ENCODE measurements at places on chromosomes 2 and 18. TPM values are rescaled to one million over a fixed set of nuclear protein-coding genes. Genes with fewer than 3 reads are reported as not detected.

Gene BMP10
- total RNA-seq: not detected

Gene FAP
- 11.5 TPM for total RNA-seq

Gene CHN1
- 5.8 TPM for total RNA-seq

Gene C1GALT1C1L
- total RNA-seq: 1.4 TPM

Gene DPP4
- total RNA-seq: 15.5 TPM

Gene UGT1A10
- total RNA-seq: not detected

Gene IL1B
- total RNA-seq: not detected

Gene ERBB4
- total RNA-seq: 1.5 TPM

Gene LRRC30
- not detected for total RNA-seq

Measured in subcutaneous adipose tissue (tissue), 4 donors.